ENCODE measurements at places on chromosomes 2 and 18.
A peak's percentile ranks its signal among the peaks of the same experiment; 100 is the strongest.

DNA sequence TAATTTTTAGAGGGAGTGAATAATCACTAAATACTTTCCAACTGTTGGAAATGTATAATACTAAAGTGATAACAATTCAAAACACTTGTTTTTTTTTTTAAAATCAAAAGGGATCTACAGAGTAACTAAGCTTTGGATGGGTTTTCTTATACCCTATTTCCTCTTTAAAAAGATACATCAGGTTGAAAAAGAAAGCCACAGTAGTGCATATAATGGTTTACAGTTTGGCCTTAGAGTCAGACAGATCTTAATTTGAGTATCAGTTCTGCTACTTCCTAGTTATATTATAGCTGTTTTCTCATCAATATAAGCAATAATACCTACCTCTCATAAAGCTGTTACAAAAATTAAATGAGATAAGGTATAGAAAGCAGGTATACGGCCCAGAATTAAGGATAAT lies 28.5 kb downstream of the PSME4 start:
- no peak for DNase-seq

DNA sequence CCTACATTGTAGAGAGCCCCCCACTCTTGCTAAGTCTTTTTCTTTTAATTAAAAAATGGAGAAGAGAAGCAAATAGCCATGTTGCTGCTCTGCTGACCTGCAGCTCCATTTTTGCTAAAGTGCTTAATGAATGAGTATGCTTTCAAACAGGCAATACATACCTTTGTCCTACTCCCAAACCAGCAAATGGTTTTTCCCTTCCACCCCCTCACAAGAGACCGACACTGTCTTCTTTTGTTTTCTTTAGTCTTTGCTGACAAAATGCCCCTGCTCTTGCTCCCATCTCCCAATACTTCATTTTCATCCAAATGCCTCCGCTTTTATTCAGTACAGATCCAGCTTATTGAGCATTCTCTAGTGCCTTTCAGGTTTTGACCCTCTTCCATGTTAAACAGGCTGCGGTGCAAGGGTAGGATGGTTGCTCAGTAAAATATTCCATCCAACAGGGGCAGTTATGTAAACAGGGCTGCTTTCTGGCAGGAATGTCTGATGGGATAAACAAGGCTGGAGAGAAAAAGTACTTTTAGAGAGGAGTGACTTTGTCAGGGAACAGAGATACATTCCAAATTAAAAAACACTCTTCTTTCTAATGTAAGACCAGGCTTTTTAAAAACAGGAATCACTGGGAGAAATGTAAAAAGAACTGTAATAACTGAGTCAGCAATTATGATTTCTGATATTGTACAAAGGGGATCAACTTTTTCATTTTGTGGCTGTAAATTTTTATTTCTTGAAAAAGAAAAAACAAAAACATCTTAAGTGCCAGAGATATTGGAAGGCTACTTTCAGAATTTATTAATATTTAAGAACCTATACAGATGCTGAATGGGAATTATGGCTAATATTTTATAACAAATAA lies 136.8 kb downstream of the MEP1B start:
- DNase-seq: no peak

DNA sequence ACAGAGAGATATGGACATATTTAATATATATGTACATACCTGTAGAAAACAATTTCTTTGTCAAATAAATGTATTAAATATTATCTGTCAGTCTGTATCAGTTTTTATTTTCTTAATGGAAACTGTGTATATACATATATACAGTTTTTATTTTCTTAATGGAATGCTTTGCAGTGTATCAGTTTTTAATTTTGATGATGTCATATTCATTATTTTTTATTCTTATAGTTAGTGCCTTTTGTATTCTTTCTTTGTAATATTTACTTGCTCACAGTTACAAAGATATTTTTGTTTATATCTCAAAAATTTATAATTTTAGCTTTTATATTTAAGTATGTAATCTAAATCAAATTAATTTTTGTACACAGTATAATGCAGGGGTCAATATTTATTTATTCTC lies 20.6 kb downstream of the KCNH7 start:
- DNase-seq: no peak

- peak; percentile 66 for DNase-seq
These were observed 145.0 kb downstream of the TTC27 start for GRCh38 chr2:32772638-32773447.

DNA sequence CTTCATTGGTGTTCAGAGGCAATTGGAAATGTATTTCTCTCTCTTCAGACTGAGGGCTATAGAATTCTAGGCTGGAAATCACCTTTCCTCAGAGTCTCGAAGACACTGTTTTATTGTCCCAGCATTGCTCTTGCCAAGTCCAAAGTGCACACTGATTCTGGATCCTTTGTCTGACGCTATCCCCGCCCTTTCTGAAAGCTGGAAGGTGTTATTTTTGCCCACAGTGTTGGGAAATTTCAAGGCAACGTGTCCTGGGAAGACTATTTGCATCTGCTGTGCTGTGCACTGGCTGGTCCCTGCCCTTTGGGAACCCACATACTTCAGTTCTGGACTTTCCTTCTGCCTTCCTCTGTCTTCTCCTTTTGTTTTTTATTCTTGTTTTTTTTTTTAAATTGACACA lies 190.8 kb downstream of the SH3BP4 start:
- no peak for DNase-seq

- no peak for DNase-seq
These were observed 90.1 kb downstream of the KLHL29 start for GRCh38 chr2:23475036-23475435.

DNA sequence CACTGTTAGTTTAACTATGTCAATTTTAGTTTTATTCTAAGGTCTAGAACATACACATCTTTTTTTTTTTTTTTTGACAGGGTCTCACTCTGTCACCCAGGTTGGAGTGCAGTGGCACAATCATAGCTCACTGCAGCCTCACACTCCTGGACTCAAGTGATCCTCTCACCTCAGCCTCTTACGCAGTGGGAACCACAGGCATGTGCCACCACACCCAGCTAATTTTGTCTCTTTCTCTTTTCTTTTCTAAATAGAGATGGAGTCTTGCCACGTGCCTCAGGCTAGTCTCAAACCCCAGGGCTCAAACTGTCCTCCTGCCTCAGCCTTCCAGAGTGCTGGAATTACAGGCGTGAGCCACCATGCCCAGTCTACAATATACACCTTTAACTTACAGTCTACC lies 69.5 kb upstream of the CHRNA1 start:
- DNase-seq: no peak

DNA sequence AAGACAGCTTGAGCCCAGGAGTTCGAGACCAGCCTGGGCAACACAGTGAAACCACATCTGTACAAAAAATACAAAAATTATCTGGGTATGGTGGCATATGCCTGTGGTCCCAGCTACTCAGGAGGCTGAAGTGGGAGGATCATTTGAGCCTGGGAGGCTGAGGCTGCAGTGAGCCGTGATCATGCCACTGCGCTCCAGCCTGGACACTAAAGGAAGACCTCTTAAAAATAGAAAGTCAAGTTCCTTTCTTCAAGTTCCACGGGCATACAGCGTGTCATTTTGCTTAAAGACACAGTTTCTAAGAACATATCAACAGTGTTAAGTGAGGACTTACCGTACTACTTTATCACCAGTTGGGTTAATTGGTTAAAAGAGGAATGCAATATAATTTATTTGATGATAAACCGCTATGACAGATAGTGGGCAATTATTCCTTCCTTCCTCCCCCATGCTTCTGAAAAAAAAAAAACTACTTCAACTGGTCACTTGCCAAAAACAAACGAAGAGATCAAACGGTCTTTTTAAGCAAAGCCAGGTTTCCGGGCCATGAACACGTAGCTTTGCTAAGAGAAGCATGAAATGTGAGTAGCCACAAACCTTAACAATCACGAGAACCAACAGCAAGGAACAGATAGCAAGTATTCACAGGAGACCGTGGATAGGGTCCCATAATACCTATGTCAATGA lies 21.4 kb downstream of the AP1S3 start:
- no peak for DNase-seq

- DNase-seq: no peak
These were observed 99.6 kb upstream of the ST3GAL5 start for GRCh38 chr2:85988175-85988913.

GRCh38 chr18:58535340-58536201 lies 93.3 kb downstream of the ALPK2 start:
- DNase-seq: no peak

- DNase-seq: no peak
These were observed 45.2 kb downstream of the DOK1 start for GRCh38 chr2:74599676-74600075.

DNA sequence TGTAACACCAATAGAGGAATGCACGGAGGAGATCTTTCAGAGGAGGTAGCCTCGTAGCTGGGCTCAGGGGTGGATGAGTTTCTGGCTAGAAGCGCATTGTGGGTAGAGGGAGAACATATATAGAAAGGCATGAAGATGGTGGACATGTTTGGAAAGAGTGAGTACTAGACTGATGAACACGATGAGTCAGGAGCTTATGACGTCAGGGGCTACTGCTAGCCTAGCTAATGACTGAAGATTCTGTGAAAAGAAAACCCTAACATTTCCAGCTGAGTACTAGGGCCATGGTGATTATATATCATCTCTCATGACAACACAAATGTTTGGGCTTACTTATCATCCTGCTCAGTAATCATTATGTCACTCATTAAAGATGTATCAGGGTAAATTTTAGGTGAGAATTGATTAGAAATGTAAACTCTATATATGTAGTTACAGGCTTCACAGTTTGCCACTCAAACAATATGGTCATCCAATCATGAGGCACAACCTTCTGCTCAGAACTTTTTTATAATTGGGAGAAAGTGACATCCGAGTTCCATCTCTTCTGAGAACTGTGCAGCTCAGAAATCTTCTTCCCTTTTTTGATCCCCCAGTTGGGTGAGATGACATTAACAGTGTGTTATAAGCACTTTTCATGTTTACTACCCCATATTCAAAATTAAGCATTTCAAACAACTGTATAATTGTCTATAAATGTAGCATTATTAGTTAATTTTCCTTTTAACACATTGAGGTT lies 22.2 kb upstream of the IL1RN start:
- DNase-seq: no peak

DNA sequence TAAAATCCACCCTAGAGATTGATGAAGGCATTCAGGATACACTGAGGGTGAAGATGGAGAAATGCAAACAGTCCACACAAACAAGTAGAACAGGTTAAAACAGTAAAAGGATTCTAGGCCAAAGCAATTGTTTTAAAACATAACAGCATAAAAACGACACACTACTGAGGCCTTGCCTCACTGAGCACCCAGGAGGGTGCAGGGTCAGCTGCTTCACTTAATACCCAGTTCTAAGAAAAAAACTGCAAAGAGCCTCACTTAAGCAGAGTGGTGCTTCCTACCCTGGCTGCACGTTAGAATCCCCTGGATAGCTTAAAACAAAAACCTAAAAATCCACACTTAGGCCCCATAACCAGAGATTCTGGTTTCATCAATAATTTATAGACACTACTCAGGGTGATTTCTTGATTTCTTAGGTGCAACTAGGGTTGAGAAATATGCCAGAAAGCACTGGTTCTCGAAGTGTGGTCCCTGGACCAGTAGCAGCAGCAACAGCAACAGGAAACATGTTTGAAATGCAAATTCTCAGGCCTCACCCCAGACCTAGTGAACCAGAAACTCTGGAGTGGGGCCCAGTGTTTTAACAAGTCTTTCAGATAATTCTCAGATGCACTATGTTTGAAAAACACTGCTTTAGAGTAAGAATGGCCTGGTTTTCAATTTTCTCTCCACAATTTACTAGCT lies 279.1 kb downstream of the ZEB2 start:
- DNase-seq: no peak

DNA sequence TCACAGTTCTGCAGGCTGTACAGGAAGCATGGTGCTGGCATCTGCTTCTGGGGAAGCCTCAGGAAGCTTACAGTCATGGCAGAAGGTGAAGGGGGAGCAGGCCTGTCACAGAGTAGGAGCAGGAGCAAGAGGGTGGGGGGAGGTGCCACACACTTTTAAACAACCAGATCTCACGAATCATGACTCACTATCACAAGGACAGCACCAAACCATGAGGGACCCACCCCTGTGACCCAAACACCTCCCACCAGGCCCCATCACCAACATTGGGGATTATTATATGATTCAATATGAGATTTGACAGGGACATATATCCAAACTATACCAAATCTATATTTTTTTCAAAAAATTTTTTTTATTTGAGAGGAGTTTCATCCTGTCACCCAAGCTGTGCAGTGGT lies 51.0 kb upstream of the GLS start:
- DNase-seq: no peak

DNA sequence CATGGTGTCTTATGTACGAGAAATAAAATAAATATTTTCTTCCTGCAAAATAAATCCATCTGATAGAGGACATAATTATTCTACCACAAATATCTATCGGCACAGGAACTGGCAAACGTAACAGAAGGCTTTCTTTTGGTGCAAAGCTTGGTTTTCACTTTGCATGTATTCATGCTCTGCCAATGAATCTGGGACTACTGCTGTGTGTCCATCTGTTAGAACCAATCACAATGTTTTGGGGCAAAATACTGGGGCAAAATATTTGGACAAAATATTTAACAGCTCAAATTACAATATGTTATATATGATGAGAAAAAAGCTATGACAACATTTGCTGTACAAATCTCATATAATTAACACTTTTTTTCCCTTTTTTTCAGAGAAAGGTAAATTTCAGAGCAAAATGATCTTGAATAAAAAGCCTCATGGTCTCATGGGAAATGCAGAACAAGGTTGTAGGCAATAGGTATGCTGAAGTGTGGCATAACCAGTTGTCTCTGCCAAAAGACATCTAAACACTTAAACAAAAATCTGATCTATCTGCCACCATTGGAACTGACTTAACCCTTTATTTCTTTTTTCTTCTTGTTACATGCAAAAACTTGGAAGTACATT lies 923.2 kb downstream of the CPS1 start:
- no peak for DNase-seq

DNA sequence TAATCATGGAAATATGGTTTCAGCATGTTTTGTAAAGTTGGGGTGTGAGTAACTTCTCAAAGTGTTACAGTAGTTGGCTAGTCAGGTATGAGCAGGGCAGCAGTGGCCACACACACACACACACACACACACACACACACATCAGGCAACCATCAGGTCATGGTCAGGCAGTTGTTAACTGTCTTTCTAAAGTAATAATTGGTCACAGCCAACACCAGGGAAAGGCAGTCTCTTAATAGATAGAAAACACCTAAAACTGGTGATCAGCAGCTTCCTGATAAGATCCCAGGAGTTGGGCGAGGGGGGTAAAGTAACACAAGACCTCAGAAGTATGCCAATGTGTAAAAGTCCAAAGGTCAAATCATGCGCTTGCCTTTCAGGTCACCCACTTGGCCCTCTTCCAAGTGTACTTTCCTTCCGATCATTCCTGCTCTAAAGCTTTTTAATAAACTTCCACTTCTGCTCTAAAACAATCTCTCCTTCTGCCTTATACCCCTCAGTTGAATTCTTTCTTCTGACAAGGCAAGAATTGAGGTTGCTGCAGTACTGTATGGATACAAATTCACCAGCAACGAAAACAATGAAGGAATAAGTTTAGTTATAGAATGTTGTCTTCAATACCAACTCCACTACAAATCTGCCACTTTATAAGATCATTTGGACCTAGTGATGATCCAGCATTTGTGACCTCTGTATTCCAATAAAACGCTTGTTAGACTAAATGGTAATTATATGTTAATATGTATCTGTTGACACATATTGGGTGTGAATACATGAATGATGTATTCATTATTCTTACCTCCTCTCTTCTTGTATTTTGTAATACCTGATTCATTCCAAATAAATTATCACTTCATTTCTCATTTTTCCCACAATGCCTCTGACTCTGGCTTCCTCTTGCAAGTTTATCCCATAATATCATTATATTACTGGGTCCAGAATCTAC lies 254.3 kb downstream of the METTL4 start:
- DNase-seq: peak; percentile 32

- no peak for DNase-seq
These were observed 414.0 kb upstream of the FANCL start for GRCh38 chr2:58655152-58655551.

- no peak for DNase-seq
These were observed 101.5 kb downstream of the ZNF521 start for GRCh38 chr18:25250474-25250851.

Data from dermis microvascular lymphatic vessel endothelial cell (primary cell).